Gastrocnemius medialis (tissue), 4 donors: ENCODE measurements at places on chromosomes 12 and 14. TPM values are rescaled to one million over a fixed set of nuclear protein-coding genes. Genes with fewer than 3 reads are reported as not detected.

CARMIL3 gene
- total RNA-seq: 0.04 TPM

CCDC197 gene
- total RNA-seq: 0.61 TPM

RAD52 gene
- total RNA-seq: 17.3 TPM

GRCh38 chr12:130815028-130815741 lies 23.9 kb downstream of the STX2 start:
- DNase-seq: no peak
- no peaks in the 10 kb centered on the region for H3K4me1 ChIP-seq
- H3K4me3 ChIP-seq: no peak overlapping the region
- no peaks in the 10 kb centered on the region for H3K27me3 ChIP-seq
- H3K36me3 ChIP-seq: no peaks in the 10 kb centered on the region

DNA sequence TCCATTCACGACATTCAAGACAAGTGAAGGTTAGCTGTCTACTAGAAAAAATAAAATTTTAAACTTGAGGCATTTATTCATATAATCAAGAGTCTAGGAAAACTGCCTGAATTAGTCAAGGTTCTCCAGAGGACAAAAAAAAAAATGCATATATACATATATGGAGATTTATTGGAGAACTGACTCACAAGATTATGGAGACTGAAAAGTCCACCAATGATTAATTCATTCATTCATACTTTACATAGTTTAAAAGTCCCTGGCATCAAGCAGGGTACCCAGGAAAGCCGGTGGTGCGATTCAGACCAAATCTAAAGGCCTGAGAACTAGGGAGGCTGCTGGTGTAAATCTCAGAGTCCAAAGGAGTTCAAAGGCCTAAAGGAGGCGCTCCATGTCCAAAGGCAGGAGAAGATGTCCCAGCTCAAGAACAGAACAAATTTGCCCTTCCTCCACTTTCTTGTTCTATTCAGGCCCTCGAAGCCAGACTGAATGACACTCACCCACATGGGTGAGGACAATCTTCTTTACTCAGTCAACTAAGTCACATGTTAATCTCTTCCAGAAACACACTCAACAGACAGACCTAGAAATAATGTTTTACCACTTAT lies 64.3 kb downstream of the ANKS1B start:
- H3K4me3 ChIP-seq: no peak overlapping the region
- no peaks in the 10 kb centered on the region for H3K27me3 ChIP-seq
- no peaks in the 10 kb centered on the region for H3K4me1 ChIP-seq
- DNase-seq: no peak
- H3K27ac ChIP-seq: no peak overlapping the region
- H3K36me3 ChIP-seq: no peaks in the 10 kb centered on the region

DNA sequence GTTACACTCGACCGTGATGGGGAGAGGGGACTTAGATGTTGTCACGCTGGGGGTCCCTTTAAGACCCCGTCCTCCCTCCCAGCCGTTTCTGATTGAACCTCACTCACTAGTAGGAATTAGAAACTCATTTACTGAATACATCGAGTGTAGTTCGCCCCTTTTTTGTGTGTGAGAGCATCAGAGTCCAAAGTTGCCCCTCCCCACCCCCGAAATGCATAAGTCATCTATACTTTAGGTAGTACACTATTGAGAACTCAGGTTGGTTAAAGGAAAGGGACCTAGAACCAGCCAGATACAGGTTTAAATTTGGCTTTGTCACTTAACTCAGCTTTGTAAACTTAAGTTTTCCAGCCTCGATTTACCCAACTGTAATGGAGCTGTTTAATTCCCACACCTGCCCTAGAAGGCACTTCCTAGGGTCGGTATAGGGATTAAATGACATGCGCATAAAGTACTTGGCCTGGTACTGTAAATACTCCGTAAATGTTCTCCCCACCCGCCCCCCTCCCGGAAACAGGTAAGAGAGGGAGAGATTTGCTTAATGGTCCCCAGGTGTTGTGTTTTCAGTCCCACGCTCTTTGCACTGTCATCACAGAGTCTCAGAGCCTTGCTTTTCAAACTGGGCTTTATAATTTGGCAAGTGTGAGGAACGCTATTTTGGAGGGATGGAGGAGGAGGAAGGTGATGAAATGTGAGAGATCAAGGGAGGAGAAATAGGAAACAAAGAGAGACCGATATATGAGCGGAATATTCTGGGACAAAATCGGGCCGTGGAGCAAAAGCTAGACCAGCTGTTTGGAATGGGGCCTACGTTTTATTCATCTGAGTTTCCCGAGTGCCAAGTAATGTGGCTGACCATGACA lies 897 bp downstream of the SUDS3 start:
- H3K4me3 ChIP-seq: peak overlapping the region; percentile 80
- no peaks in the 10 kb centered on the region for H3K36me3 ChIP-seq
- DNase-seq: no peak
- H3K4me1 ChIP-seq: peaks cover 34% of the 10 kb centered on the region
- H3K27ac ChIP-seq: peak overlapping the region; percentile 96

GRCh38 chr14:68124979-68125731 lies 305.6 kb downstream of the RAD51B start:
- no peak overlapping the region for H3K4me3 ChIP-seq
- no peak for DNase-seq
- no peaks in the 10 kb centered on the region for H3K27me3 ChIP-seq
- H3K27ac ChIP-seq: peak overlapping the region; percentile 62
- H3K4me1 ChIP-seq: peaks cover 8% of the 10 kb centered on the region

DNA sequence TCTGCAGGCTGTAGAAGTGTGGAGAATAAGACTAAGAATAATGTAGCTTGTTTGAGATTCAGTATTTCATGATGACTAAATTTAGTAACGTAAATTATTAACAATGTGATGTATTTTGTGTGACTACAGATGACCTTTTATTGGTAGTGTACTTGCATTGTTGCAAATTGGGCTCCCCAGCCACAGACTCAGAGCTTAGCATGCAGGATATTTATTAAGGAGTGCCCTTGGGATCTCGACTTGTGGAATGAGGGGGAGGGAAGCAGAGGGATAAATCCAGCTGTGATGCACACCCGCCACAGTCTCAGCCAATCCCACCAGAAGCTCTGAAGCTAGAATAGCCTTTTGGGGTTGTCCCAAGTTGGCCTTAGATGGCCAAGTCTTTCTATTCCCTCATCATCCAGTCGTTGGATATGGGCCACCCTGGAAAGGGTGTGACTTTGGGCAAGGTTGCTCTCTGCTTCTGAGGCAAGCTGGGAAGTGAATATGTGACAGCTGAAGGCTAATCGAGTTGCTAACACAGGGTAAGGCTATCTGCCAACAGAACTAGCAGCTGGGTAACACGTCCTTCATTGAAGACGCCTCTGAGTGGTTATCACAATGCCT lies 42.1 kb upstream of the USP44 start:
- no peak overlapping the region for H3K27ac ChIP-seq
- no peak overlapping the region for H3K4me3 ChIP-seq
- H3K4me1 ChIP-seq: no peaks in the 10 kb centered on the region
- H3K36me3 ChIP-seq: no peaks in the 10 kb centered on the region
- DNase-seq: peak; percentile 48
- no peaks in the 10 kb centered on the region for H3K27me3 ChIP-seq

DNA sequence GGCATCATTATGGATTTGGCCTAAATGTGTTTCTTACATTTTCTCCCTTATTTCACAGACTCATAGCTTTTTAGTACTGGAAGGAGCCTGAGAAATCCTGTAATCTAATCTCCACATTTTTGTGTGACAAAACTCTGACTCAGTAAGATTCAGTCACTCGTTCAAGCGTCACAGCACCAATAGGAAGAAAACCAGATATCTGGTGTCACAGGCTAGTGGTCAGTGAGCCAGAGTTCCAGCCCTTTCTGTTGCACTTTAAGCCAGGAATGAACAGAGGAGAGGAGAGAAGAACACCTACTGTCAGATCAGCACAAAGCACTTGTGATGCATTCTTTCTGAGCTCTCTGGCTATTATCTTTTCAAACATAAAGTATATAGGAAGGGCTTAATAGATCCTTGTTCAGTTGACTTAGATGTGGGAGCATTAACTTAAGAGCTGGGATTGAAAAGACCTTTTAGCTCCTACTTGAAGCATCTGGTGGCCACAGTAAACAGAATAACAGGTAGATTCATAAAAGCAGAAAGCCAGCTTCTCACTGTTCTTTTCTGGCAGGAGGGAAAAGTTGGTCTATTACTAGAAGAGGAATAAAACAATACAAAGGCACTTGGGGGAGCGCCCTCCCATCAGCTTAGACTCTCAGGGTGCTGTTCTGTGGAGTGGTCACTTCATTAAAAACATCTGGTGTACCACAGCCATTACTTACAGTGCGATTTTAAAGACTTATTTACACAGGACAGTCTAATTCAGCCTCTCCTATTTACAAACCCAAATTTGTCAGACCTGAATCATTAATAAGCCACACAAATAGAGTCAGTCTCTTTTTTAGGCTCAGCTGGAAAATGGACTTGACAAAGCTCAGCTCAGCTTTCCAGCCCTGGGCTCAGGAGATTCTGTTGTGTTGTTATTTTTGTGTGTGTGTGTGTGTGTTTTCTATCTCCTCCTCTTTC lies 12.2 kb upstream of the NID2 start:
- H3K27ac ChIP-seq: no peak overlapping the region
- H3K4me1 ChIP-seq: no peaks in the 10 kb centered on the region
- no peaks in the 10 kb centered on the region for H3K36me3 ChIP-seq
- no peak overlapping the region for H3K4me3 ChIP-seq

DNA sequence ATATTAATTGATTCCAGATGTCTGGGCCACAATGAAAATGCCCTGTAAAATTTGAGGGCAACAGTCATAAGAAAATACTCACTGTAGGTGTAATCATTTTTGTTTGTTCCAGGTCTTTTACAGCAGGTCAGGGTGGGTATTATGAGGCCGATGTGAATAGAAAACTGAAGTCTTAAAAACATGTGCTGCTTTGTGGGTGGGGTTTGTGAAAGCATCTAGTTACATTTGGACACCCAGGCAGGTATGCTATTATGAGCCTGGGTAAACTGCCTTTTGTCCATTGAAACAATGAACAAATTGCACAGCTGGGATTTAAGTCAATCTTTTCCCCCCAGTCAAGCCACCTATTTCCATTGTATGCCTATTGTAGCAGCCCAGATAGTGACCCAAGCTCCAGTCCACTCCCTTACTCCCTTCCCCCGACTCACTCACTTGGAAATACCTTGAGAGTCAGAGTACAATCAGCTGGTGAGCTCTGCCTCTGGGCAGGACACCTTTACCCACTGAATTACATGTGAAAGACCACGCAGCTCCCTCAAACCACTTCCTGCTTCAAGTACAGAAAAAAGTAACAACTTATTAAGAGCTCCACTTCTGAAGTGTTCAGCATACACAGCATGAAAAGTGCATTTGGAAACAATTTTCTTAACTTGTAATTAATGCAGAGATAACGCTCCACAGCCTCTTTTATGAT lies 1.8 kb downstream of the IGF1 start:
- peak overlapping the region; percentile 8 for H3K27ac ChIP-seq
- H3K27me3 ChIP-seq: no peaks in the 10 kb centered on the region
- peak overlapping the region; percentile 60 for H3K4me3 ChIP-seq
- no peaks in the 10 kb centered on the region for H3K36me3 ChIP-seq
- H3K4me1 ChIP-seq: peaks cover 22% of the 10 kb centered on the region
- no peak for DNase-seq

DNA sequence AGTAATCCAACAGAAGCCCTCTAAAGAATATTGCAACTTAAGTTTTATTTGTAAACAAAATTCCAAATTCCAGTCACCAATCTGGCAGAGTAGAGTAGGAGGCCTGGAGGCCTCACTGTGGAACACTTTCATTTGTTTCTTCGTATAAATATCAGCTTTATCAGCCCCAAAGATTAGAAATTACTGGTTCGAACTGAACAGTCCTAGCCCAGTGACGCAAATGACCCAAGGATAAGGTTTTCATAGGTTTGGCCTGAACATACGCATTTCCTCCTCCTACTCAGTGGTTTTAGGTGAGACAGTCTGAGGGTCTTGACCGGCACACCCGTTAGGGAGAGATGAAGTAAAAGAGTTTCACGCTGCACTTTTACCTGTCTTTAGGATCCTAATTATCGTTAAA lies 1.7 kb downstream of the CDC42BPB start:
- no peak for DNase-seq
- H3K27me3 ChIP-seq: no peaks in the 10 kb centered on the region
- H3K27ac ChIP-seq: peak overlapping the region; percentile 91

DNA sequence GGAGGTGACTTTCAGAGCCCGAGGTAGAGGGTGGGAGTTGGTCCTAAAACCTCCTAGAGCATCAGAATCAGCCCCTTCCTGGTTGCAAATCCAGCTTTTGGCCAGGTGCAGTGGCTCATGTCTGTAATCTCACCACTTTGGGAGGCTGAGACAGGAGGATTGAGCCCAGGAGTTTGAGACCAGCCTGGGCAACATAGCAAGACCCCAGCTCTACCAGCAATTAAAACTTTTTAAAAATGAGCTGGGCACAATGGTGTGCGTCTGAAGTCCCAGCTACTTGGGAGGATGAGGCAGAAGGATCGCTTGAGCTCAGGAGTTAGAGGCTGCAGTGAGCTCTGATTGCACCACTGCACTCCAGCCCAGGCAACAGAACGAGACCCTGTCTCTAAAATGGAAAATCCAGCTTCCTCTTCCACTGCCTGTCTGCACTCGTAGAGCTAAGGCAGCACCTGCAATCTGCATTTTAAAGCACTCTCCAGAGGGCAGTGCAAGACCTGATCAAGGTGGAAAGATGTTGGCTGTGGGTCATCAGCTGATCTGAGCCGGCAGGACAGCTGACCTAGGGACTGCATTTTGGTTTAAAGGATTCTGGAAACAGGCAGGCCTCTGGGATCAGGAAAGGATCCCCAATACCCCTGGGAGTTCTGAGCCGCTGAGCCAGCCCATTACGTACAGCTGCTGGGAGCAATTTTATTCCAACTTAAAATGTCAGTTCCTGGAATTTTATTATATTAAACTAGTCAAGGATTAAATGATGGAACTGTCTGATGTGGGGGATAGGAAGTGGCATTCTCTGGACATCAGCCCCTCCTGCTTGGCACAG lies 1.8 kb upstream of the TESC start:
- DNase-seq: no peak
- H3K4me3 ChIP-seq: no peak overlapping the region
- peaks cover 53% of the 10 kb centered on the region for H3K27me3 ChIP-seq
- H3K4me1 ChIP-seq: no peaks in the 10 kb centered on the region

DNA sequence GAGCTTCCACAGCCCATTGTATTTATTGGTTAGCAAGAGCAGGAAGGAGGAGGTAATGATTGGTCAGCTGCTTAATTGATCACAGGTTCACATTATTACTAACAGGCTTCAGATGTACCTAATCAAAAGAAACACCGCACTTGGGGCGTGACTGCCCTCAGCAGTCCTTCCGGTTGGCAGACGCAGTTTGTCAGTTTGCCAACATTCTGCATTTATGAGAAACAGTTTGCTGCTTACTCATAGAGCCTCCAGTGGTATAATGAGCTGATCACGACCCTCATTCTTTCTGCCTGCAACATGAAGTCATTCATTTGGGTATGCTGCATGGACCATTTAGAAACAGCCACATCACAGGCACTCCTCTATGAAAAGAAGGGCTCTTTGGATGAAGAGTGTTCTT lies 42.5 kb upstream of the PPM1H start:
- H3K27ac ChIP-seq: no peak overlapping the region
- no peak overlapping the region for H3K4me3 ChIP-seq
- H3K27me3 ChIP-seq: no peaks in the 10 kb centered on the region

DNA sequence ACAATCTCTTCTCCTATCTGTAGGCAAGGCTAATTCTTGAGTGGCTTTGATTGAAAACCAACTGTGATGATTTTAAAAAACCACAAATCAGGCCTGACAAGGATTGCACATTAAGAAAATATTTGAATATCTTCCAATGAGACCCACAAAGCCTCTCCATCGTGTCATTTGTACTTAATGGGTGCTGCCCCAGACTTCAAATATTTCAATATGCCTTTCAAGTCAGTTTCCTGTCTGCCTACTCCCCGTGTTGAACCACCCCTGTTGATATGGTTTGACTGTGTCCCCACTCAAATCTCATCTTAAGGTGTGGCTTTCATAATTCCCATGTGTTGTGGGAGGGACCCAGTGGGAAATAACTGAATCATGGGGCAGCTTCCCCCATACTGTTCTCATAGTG lies 159.7 kb upstream of the EGLN3 start:
- H3K27ac ChIP-seq: no peak overlapping the region
- DNase-seq: no peak
- peaks cover 2% of the 10 kb centered on the region for H3K4me1 ChIP-seq
- H3K36me3 ChIP-seq: no peaks in the 10 kb centered on the region
